ENCODE measurements at places on chromosomes 2 and 18.

GRCh38 chr2:152475982-152476381 lies 141.0 kb downstream of the FMNL2 start:
- DNase-seq = no peak

DNA sequence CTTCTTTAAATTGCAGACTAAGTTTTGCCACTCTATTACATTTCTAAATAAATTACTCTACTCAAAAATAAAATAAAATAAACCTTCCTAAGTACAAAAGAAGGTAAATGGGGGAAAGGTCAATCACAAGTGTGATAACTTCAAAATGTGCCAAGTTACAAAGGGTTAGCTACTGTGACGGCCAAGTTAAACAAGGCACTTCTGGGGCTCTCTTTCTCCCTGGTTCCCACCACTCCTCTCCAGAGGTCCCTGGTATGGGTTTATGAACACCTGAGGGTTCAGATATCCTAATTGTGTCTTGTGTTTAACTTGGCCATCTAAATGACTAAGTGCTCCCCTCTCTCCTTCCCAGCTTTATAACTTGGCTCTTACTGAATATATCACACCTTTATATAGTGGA lies 5.4 kb downstream of the ZNF521 start:
- DNase-seq = no peak

DNA sequence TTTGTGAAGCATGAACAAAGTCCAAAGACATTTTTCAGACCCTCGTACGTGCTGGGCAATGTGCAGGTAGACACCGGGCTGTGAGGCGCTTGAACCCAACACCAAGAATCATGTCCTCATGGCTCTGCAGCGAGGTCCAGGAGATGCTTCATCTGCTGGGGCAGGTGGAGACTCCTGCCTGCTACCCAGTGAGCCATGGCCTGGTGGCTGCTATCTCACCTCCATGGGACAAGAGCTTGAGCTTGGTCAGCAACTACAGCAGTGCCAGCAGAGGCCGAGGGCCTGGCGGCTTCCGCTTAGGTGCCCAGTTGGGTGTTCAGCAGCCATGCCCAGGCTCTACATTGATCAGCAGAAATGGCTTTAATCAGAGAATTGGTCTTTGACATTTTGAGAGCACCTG lies 281.0 kb upstream of the HS6ST1 start:
- DNase-seq = no peak

DNA sequence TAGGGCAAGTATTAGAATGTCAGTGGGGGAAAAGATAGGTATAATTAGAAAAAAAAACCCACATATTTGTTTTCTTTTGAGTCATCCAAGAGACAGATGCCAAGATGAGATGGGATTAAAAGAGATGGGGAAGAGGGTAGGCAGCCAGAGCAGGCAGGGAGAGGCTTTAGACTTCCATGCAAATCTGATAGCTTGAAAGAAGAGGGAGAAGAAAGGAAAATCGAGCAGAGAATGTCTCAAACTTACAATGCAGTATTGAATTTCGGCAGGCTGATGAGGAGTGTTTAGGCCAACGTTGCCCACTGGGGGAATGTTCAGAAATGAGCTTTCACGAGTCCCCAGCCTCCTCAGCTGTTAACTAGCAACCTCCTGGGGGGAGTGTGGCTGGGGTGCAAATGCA lies 91.3 kb downstream of the SPATS2L start:
- no peak for DNase-seq

DNA sequence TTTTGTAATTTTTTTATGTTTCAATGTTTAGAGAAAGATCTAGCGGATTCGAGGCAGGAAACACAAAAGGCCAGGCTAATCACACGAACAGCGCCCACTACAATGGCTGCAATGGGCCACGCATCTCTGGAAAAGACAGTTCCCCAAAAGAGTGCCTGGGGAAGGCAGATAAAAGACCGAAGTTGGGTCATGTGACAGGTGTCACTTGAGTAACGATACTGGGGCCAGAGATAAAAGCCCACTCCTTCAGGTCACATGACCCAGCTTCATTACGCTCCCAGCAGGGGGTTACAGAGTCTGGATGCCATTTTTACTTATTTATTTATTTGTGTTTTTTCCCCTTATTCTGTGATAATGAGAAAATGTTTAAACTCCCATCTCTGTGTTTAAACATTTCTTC lies 95.4 kb downstream of the CDK15 start:
- DNase-seq = no peak

- no peak for DNase-seq
Observed at GRCh38 chr2:117212562-117212961, 601.9 kb upstream of the DDX18 start.

DNA sequence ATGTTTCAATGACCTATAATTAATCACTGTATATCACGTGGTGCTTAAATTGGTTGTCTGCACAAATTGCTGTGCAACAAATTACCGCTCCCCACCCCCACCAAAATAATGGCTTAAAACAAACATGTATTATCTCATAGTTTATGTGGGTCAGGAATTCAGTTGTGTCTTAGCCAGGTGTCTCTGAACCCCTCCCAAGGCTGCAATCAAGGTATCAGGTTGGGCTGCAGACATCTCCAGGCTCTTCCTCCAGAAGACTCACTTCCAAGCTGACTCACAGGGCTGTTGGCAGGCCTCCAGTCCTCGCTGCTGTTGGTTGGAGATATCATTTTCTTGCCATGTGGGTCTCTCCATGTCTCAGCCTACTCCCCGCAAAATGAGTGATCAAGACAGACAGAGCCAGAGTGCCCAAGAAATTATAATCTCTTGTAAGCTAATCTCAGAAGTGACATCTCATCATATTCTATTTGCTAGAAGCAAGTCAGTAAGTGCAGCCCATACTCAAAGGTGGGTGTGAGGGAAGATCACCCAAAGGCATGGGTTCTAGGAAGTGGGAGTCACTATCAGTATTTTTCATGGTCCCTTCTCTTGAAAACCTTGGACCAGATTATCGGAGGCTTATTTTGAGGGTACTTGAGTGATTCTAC lies 38.4 kb downstream of the SPC25 start:
- DNase-seq = no peak

- DNase-seq = no peak
Observed at GRCh38 chr2:120831891-120832290, 96.2 kb downstream of the GLI2 start.

DNA sequence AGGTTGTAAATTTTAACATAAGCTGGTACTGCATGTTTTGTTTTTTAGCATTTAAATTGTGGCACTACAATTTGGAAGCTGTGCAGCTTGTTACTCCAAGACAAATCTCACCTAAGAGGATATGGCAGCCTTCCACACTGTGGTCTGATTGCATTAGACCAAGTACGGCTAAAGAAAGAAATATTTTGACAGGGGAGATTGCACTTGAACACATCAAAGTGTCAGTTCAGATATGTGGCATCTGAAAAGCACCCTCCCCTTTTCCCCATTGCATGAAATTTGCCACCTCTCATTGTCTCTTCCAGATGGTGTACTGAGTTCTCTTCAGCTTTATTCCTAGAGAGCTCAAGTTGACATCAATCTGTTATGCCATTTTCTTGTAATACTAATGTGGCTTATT lies 295.9 kb downstream of the ERBB4 start:
- DNase-seq = no peak

GRCh38 chr2:155662224-155662623 lies 670.3 kb downstream of the NR4A2 start:
- DNase-seq = peak; percentile 40

GRCh38 chr18:6837904-6838303 lies 108.4 kb downstream of the ARHGAP28 start:
- DNase-seq = no peak

GRCh38 chr18:61893309-61893970 lies 633 bp upstream of the RNF152 start:
- DNase-seq = no peak

DNA sequence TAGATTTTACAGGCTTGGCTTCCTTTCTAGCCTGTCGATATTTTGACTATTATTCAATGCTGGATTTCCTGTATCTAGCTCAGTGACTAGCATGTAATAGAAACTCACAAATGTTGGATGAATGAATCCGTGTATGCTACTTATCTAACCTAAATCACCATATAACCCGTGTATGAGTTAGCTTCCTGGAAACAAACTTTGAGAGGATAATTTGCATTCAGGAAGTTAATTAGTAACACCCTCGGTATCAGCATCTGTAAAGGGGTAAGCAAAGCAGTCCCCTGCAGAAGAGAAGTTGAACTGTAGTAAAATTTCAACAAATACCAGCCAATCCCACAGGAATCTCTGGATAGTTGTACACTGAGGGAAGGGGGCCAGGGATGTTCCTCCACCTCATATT lies 269.4 kb upstream of the LRATD1 start:
- DNase-seq = no peak

DNA sequence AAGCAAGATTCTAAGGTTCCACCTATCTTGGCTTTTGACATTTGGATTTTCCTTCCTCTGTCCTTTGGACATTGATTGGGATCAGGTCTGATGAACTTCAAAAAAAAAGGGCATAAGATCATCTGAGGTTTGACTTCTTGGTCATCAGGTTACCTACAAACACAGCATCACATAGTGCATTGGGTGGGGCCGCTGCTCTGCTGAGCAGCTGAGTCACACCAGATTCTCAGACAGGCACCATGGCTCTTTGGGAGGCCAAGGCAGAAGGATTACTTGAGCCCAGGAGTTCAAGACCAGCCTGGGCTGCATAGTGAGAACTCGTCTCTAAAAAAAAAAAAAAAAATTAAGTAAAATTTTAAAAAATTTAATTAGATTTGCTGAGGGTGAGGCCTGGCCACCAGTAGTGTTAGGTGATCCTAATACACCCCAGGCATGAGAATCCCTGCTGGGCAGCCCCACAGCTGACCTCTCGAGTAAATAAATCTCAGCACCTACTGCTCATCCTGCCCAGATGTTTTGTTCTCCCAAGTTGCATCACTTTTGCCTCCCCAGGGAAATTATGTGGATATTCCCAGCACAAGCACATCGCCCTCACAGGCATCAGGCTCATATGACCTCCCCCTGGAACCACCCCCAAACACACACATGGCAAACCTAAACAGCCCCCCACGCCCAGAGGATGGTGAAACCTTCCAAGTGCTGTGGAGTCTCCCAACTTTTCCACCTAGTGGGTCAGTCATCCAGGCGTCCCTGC lies 5.3 kb downstream of the MLPH start:
- DNase-seq = no peak

- peak; percentile 87 for DNase-seq
Observed at GRCh38 chr2:208315081-208315788, 49.2 kb downstream of the PIKFYVE start.

- DNase-seq = no peak
Observed at GRCh38 chr2:213422211-213422610, 137.9 kb downstream of the SPAG16 start.

GRCh38 chr18:5546660-5547059 lies 2.9 kb upstream of the EPB41L3 start:
- peak; percentile 68 for DNase-seq

- DNase-seq = no peak
Observed at GRCh38 chr2:70214953-70215549, 24.2 kb upstream of the C2orf42 start.

- DNase-seq = no peak
Observed at GRCh38 chr2:68258851-68259250, 6.5 kb upstream of the PPP3R1 start.

DNA sequence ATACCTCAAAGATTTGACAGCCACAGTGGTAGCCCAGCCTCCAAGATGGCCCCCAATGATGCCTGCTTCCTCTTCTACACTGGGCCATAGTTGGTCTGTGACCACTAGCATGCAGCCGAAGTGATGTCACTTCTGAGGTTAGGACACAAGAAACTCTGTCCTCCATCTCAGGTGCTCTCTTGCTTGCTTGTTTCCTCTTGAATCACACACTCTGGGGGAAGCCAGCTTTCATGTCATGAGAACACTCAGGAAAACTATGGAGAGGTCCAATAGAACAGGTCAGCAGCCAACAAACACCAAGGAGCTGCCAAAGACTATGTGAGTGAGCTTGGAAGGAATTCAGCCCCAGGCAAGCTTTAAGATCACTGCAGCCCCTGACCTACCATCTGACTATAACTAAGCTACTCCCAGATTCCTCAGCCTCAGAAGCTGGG lies 3.3 kb upstream of the ADAM17 start:
- DNase-seq = peak; percentile 51

DNA sequence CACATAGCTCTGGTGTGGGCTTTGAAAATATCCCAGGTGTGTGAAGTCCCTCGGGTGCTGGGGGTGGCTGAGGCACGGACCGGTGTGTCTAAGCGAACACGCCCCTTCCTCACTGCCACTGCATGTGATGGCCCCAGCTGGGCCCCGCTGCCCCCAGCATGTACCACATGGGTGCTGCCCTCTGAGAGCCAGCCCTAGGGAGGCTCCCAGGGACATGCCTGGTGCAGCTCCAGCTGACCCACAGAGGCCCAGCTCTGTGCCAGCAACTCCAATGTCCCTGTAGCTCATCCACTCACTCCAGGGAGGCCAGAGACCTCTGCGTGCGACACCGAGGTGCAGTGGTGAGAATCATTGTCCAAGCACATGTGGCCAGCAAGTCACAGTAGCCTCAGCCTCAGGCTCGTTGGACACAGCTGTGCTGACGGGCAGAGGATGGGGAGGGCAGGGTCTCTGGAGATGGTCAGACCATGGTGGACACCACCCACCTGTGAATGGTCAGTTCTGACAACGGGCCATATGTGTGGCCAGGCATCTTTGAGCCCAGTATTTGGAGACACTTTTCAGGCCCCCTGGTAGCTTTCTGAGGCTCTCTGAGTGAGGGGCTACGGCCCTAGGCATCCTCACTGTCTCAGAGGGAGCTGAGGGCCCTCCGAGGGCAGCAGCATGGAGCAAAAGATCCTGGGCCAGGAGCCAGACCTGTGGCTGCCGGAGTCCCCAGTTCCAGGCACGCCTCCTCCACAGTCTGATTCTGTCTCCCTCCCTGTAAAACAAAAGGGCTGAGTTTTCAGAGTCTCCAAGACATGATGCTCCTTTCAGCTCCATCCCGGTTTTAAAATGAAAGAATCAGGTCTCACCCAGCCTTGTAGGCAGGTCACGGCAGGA lies 220.7 kb downstream of the NDUFA10 start:
- no peak for DNase-seq

DNA sequence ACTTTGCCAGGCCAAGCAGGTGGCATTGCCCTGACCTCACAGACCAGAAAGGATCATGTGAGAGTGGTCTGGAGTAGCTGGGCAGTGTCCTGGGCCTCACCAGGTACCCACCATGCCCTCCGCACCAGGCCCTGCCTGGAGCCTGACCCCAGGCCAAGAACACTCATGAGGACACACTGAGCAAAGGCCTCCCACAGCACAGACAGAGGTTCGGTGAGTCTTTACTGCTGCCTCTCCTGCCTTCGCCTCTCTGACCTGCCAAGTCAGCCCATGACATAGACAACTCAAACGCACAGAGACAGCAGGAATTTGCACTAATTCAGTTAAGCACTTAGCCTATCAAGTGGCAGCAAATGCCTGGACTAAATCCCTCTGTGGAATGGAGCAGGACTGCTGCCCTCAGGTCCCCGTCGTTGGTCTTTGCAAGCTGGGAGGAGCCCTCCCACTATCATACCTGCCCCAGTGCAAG lies 62.5 kb downstream of the RHOB start:
- no peak for DNase-seq

- DNase-seq = no peak
Observed at GRCh38 chr2:69340101-69340775, 46.8 kb downstream of the GFPT1 start.

DNA sequence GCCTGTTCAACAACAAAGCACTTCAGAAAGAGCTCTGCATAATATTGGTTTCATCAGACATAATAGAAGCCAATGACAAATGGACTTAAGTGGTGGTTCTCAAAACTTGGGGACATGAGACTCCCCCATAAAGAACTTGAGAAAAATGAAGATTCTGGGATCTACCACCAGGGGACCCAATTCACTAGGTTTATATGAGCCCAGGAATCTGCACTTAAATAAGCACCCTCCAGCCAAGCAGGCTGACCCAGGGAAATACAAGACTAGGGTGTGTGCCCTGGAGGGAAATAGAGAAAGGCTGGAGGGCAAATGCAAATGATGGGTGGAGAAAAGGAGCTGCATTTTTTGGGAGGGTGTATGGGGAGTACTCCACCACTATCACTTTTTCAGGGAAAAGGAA lies 52.5 kb downstream of the SATB2 start:
- peak; percentile 18 for DNase-seq

Data from inflammatory macrophage treated with lipopolysaccharide for 4 hours (primary cell).